ENCODE measurements at places on chromosomes 16 and 17.

- DNase-seq, result no peak
Observed at GRCh38 chr16:20931066-20931600, 30.6 kb downstream of the LYRM1 start.

DNA sequence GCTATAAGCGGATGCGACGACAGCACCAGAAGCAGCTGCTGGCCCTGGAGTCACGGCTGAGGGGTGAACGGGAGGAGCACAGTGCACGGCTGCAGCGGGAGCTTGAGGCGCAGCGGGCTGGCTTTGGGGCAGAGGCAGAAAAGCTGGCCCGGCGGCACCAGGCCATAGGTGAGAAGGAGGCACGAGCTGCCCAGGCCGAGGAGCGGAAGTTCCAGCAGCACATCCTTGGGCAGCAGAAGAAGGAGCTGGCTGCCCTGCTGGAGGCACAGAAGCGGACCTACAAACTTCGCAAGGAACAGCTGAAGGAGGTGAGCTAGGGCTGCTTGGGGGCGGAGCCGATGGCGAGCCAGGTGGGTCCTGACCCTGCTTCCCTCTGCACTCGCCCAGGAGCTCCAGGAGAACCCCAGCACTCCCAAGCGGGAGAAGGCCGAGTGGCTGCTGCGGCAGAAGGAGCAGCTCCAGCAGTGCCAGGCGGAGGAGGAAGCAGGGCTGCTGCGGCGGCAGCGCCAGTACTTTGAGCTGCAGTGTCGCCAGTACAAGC lies 10.1 kb downstream of the HIRIP3 start:
- DNase-seq, result no peak

GRCh38 chr17:36842231-36842819 lies 95.0 kb upstream of the LHX1 start:
- no peak for DNase-seq

GRCh38 chr17:44906010-44906646 lies 6.9 kb upstream of the EFTUD2 start:
- DNase-seq, result no peak

DNA sequence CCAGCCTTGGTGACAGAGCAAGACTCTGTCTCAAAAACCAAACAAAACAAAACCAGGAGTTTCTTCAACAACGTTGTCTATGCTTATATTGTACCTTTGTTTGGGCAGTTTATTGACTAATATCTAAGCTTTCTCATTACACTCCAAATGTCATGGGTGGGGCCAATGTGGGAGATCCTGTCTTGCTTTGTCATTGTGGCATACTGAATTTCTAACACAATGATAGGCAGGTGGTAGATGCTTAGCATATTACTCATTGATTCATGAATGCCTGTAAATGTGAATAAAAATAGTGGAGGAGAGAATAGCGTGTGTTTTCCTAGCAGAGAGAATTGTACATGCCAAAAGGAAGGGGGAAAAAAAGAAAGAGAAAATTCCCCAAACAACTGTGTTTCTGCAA lies 802.5 kb upstream of the EEF2KMT start:
- no peak for DNase-seq

GRCh38 chr17:41695954-41696757 lies 7.5 kb downstream of the EIF1 start:
- peak; percentile 88 for DNase-seq

DNA sequence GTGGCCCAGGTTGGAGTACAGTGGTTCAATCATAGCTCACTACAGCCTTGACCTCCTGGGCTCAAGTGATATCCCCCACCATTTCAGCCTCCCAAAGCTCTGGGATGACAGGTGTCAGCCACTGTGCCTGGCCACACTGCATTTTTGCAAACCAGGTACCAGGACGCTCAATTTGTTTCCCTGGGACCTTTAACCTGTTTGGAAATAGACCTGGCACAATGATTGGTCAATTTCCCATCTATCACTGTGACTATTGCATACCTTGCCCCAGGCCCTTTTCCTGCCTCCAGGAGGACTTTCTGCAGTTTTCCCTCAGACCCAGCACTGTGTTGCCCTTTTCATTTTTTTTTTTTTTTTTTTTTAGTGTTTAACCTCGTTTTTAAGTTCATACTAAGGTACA lies 11.1 kb upstream of the FUS start:
- DNase-seq, result no peak

- DNase-seq, result no peak
Observed at GRCh38 chr17:13931111-13931526, 138.2 kb upstream of the COX10 start.

GRCh38 chr17:7141824-7142223 lies 27.2 kb upstream of the ASGR2 start:
- DNase-seq, result no peak

GRCh38 chr16:8928467-8928957 lies 35.2 kb downstream of the USP7 start:
- DNase-seq, result no peak

- DNase-seq, result no peak
Observed at GRCh38 chr17:46911311-46911710, 11.6 kb upstream of the GOSR2 start.

DNA sequence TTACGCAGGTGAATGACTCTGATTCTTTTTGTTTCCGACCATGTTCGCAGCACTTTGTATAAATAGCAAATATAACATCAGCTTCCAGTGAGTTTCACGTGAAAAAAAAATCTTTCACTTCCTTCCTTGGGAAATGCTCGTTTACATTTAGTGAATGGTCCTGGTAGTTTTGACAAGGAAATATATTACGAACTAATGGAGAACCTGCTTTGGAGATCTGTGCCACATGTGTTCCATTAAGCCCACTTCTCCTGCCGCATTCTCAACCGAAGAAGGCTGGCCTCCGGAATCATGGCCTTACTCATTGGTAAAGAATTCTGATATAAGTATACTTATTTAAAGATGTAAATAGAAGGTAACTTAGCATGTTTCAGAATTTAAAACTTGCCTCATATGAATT lies 3.6 kb downstream of the CRAMP1 start:
- no peak for DNase-seq

Measured in osteocyte (in vitro differentiated cells).